ENCODE measurements at places on chromosomes 2 and 18. TPM values are rescaled to one million over a fixed set of nuclear protein-coding genes. Genes with fewer than 3 reads are reported as not detected.

The PAX8 gene
- polyA plus RNA-seq = not detected

The CABYR gene
- 6.9 TPM for polyA plus RNA-seq

The ASB18 gene
- not detected for polyA plus RNA-seq

The FZD7 gene
- polyA plus RNA-seq = 0.76 TPM

The ATOH8 gene
- 0.92 TPM for polyA plus RNA-seq

The SLC5A7 gene
- polyA plus RNA-seq = not detected

The FBLN7 gene
- 0.50 TPM for polyA plus RNA-seq

The SP5 gene
- not detected for polyA plus RNA-seq

The RAMP1 gene
- polyA plus RNA-seq = 25.5 TPM

The RESP18 gene
- not detected for polyA plus RNA-seq

The CHST10 gene
- 76.1 TPM for polyA plus RNA-seq

The TMEM17 gene
- polyA plus RNA-seq = 7.1 TPM

The CD8B2 gene
- polyA plus RNA-seq = not detected

The INO80D gene
- 7.8 TPM for polyA plus RNA-seq

The IMMT gene
- polyA plus RNA-seq = 44.9 TPM

The RSAD2 gene
- 0.16 TPM for polyA plus RNA-seq

The PELI1 gene
- polyA plus RNA-seq = 34.9 TPM

The C1GALT1C1L gene
- not detected for polyA plus RNA-seq

The MC5R gene
- polyA plus RNA-seq = not detected

The MAP3K20 gene
- 0.40 TPM for polyA plus RNA-seq

The CNDP1 gene
- polyA plus RNA-seq = 2.1 TPM

The IL36RN gene
- not detected for polyA plus RNA-seq

The RAD51AP2 gene
- polyA plus RNA-seq = 0.54 TPM

The DRC1 gene
- 0.16 TPM for polyA plus RNA-seq

The SERPINB3 gene
- polyA plus RNA-seq = not detected

The LOXHD1 gene
- not detected for polyA plus RNA-seq

The HJURP gene
- 1.3 TPM for polyA plus RNA-seq

The CD8B gene
- not detected for polyA plus RNA-seq

The LIMS3 gene
- 2.7 TPM for polyA plus RNA-seq

All from neural cell (in vitro differentiated cells).